EH (cell line): ENCODE measurements at places on chromosomes 3 and 15.

DNA sequence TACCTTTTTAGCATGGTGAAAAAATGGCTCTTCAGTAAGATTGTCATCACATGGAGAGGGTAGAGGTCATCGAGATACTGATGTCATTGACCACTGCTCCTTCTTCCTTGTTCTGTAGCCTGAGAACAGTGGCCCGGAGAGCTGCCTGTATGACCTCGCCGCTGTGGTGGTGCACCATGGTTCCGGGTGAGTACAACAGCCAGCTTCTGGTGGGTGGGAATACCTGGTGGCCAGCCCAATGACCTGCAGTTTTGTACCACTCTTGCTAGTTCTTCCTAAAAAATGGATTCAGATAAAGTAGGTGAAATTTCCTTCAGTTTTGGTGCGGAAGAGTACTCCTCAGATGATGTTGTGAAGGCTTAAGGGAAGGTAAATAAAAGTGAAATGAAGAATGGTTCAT is 8.4 kb upstream of the FBXL22 start:
- no peak for DNase-seq

- no peak for DNase-seq
Observed at GRCh38 chr3:42591811-42592210, 1.2 kb downstream of the SS18L2 start.

DNA sequence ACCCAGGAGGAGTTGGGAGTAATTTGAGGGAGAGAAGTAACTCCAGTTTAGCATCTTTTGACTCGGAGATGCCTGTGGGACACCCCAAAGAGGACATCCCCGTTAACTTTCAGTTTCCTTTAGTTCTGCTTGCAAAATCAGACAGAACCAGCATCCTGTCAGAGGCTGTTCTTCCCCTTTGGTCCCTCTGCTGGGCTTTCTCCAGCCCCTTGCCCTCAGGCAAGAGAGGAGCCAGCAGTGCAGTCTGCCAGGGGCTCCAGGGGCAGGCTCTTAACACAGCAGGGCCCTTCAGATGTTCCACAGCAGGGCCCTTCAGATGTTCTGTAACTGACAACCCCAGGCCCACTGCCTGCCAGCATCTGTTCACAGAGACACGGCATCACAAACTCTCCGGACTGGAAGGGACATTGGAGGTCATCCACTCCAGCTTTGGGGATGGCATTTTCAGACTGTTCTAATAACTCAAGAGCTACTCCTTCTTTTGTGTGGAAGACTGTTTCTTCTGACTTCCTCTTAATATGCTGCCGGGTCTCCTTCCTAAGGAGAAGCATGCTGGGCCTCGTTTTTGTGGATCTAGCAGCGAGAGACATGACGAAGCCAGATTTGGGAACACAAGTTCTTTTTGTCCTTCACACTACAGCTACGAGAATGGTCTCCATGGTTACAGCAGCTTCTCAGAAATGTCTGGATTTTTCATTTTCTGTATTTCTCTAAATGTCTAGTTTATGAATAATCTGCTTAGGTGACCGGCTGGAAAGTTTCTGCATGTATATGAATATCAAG is 51.9 kb downstream of the KY start:
- no peak for DNase-seq

GRCh38 chr3:112767177-112767576 is 79.5 kb downstream of the CD200R1L start:
- no peak for DNase-seq

DNA sequence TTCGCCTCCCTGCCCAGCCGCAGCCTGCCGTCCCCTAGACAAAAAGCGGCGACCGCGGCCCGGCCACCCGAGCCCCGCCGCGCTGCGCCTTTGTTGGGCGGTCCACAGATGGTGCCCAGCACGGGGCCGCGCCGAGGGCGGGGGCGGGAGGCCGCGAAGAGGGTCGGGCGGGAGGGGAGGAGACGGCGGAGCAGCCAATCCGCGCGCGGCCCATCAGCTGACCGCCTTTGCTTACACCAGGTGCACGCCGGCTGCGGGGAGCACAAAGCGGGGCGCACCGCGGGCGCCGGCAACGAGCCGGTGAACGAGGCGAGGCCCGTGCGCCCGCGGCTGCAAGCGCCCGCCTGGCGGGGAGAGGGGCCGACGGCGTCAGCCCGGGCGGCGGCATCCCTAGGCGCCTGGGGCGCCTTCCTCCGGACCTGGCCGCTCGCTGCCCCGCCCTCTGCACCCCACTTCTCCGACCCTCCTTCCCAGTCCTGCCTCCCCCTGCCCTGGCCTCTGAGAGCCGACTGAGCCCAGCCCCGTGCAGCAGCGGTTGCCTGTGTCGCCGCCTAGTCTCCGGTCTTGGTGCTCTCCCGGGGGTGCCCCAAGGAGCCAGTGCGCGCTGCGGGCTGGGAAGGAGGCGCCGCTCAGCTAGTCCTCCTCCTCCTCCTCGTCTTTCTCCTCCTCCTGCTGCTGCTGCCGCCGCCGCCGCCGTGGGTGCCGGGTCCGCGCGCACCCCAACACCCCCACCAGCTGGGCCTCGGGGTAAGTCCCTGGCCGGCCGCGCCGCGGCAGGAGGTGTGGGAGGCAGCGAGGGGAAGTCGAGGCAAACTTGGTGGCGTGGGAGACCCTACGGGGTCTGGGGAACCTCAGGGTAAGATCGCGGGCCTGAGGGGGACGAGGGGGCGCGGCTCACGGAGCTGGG is at the start of gene LRRN1:
TSS of gene LRRN1 (plus strand) at position 259 of the 907 bp plus-strand sequence. CDS start 45,211 bp downstream, outside the sequence.
- no peak for DNase-seq

DNA sequence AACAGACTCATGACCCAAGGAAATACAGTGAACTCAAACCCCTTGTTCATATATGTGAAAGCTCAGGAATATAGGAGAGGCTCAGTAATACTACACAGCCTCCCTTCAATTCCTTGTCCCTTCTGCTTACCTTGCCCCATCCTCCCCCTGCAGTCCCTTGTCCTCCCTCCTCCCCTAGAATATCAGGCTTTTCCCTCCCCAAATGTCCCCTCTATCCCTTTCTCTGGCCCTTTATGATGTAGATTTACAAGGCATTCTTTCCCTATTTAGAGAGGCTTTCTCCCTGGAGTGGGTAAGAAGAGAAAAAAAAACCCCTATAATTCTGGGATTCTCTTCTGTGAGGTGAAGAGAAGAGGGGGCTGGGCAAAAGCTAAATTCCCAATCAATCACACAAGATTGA is 64.9 kb upstream of the KBTBD8 start:
- no peak for DNase-seq

- DNase-seq: no peak
Observed at GRCh38 chr15:66477011-66477410, 20.6 kb downstream of the SNAPC5 start.

- no peak for DNase-seq
Observed at GRCh38 chr3:148535001-148535400, 162.7 kb upstream of the AGTR1 start.

DNA sequence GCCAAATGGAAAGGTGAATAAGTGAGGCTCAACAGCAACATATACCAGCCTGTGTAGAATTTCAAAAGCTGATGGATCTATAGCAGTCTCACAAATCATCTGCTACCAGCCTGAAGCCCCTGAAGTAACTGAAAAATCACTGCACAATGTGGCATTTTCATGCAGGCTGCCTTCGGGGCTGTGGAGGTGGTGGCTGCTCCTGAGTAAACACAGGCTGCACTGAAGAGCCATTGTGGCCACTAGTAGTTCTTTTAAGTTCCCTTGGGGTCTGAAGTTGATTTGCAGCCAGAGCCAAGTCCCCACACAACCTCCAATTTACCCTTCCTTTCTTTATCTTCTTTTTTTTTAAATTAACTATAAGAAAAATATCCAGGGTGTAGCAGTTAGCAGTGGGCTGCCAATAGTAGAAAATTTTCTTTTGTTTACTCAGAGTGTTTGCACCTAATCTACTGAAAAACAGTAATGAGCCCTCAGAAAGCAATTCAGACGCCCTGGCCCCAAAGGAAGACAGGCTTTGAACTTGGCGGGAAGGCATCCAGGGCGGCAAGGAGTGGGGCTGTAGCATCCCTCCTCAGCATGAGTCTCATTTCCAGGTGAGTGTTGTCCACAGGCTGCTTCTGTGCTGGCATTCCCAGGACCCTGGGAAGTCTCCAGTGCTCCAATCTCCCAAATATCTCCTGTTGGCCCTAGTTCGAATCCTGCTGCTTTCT is 13.3 kb upstream of the SUSD5 start:
- no peak for DNase-seq

DNA sequence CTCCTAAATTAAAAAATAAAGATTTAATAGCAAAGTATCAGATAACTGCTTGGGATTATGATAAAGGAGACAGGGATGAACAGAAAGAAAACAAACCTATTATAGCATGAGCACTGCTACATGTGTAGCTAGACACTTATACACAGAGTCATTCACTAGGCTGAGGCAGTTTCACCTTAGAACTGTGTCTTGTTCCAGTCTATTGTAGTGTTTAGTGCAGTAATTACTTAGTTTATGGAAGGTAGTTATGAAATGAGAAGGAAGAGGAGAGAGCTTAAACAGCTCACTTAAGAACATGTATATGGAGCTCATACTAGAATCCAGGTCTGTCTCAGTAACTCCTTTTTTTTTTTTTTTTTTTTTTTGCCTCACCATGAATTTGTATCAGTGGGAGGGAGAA is 441.4 kb downstream of the PDCD6IP start:
- no peak for DNase-seq

- peak; percentile 47 for DNase-seq
Observed at GRCh38 chr3:126180477-126181397, at the start of gene ALDH1L1. Gene ALDH1L1, minus strand, starts transcription at chr3:126180586. Its CDS starts 19,607 bp downstream, at chr3:126160979.

DNA sequence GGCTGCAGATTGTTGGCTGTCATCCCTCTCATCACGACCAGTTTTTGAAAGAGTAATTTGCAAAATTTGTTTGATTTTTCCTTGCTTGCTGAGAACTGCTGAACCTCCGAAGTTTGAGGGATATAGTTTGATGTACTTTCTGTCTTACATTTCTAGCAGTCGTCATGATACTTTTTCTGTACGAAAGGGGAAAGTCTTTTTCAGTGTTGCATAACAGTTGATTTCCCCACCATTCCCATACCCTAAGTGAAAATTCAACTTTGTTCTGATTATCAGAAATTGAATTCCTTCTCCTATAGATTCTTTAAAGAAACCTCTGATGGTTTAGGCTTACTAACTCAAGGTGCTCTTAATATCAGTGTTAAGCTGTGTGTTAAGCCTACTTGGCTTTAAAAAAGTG is 1.6 kb downstream of the PDE8A start:
- no peak for DNase-seq

- DNase-seq: no peak
Observed at GRCh38 chr3:127607675-127608361, 9.6 kb downstream of the MCM2 start.

GRCh38 chr15:84913360-84913723 is 28.9 kb downstream of the SLC28A1 start:
- no peak for DNase-seq

GRCh38 chr15:48144889-48145288 is 24.1 kb downstream of the SLC24A5 start:
- DNase-seq: peak; percentile 53

GRCh38 chr15:36832774-36833463 is 253.5 kb downstream of the CDIN1 start:
- DNase-seq: peak; percentile 28

- DNase-seq: no peak
Observed at GRCh38 chr15:74422265-74422651, 11.5 kb downstream of the SEMA7A start.

- DNase-seq: no peak
Observed at GRCh38 chr3:168272343-168272985, 176.7 kb upstream of the GOLIM4 start.

DNA sequence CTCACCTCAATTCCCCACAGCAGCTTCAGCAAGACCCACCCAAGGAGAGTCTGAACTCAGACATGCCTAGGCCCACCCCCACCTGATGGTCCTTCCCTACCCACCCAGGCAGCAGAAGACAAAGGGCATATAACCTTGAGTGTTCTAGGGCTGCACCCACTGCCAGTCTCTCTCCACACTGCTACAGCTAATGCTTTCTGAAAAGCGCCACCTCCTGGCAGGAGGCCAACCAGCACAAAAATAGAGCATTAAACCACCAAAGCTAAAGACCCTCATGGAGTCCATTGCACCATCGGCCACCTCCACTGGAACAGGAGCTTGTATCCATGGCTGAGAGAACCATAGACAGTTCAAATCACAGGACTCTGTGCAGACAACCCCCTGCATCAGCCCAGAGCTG is 11.3 kb upstream of the RPL39L start:
- DNase-seq: peak; percentile 17

GRCh38 chr15:53160092-53160704 is 370.1 kb upstream of the ONECUT1 start:
- no peak for DNase-seq

DNA sequence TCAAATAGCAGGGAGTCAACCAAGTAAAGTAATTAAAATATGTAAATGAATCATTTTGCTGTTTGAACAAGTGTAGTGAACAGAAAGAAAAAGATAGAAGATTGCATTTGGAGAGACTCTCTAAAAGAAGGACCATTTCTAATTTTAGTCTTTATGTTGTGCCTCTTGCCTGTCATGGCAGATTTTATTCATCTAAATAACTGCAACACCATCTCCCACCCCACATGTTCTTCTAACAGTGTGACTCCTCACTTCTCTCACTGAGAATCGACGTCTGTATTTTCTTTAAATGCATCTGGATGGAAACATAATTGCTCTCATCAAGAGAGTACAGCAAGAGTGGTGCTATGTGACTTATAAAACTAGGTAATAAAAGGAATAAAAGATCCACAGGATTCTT is 439.9 kb upstream of the GBE1 start:
- no peak for DNase-seq

DNA sequence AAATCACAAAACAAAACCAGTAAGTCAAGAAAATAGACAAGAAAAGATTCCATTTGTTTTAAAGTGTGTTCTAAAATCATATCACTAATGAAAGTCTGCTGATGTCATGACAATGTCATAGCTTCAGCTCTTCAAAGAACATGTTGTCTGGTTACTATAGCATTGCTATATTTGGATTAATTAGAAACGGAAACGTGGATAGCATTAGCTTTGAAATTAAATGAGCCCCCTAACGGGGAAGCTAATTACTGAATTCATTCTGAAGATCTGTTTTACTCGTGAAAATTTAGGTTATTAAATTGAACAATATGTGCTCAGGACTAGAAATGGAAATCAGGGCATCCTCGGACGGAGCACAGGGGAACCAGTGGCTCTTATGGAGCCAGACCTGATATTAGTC is 316.7 kb upstream of the AGTR1 start:
- no peak for DNase-seq

DNA sequence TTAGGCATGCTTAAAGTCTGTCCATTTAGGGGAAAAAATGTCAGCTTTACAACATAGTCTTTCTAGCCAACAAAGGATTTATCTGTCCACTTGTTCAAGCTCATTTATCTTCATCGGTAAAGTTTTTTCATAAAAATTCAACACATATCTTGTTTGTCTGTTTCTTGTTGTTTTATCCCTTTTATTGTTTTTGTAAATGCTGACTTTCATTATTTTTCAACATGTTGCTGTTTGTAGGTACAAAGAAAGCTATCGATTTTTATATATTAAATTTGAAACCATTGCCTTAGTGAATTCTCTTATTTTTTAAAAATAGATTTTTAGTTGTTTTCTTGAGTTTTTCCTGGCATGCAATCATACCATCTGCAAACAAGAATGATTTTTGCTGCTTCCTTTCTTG is 185.8 kb downstream of the NSMCE3 start:
- no peak for DNase-seq

DNA sequence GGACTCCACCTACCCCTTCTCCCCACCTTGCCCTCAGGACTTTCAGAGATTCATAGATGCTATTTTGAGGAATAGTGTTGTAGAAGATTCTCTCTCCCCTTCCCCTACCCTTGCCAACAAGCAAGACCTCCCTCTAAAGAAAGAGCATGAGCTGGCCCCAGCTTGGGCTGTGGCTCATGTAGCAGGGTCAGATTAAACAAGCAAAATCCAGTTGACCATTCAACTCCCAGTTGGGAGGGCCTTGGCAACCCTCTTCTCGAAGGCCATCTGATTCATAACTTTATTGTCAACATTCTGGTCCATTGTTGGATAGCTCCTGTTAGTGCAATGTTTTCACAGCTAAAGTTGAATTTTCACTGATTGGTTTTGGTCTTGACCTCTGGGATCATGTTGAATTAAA is 41.1 kb downstream of the TNFAIP8L3 start:
- DNase-seq: no peak
